Liver (tissue), 10 donors: ENCODE measurements at places on chromosomes 11 and 22. TPM values are rescaled to one million over a fixed set of nuclear protein-coding genes. Genes with fewer than 3 reads are reported as not detected.

GRCh38 chr11:11980841-11981308 is 27.6 kb downstream of the DKK3 start:
- DNase-seq, result no peak
- H3K4me1 ChIP-seq, result peaks cover 15% of the 10 kb centered on the region
- no peaks in the 10 kb centered on the region for H3K27me3 ChIP-seq
- no peaks in the 10 kb centered on the region for H3K36me3 ChIP-seq
- H3K27ac ChIP-seq, result no peak overlapping the region

GRCh38 chr11:76597533-76598425 is 72.8 kb downstream of the LRRC32 start:
- DNase-seq, result no peak
- H3K27ac ChIP-seq, result no peak overlapping the region
- no peaks in the 10 kb centered on the region for H3K27me3 ChIP-seq
- no peaks in the 10 kb centered on the region for H3K36me3 ChIP-seq
- H3K4me1 ChIP-seq, result no peaks in the 10 kb centered on the region

- H3K27me3 ChIP-seq, result no peaks in the 10 kb centered on the region
- H3K27ac ChIP-seq, result no peak overlapping the region
- H3K36me3 ChIP-seq, result no peaks in the 10 kb centered on the region
- no peaks in the 10 kb centered on the region for H3K4me1 ChIP-seq
- H3K4me3 ChIP-seq, result no peak overlapping the region
These were observed 90.6 kb upstream of the NTM start for GRCh38 chr11:131279654-131280384.

DNA sequence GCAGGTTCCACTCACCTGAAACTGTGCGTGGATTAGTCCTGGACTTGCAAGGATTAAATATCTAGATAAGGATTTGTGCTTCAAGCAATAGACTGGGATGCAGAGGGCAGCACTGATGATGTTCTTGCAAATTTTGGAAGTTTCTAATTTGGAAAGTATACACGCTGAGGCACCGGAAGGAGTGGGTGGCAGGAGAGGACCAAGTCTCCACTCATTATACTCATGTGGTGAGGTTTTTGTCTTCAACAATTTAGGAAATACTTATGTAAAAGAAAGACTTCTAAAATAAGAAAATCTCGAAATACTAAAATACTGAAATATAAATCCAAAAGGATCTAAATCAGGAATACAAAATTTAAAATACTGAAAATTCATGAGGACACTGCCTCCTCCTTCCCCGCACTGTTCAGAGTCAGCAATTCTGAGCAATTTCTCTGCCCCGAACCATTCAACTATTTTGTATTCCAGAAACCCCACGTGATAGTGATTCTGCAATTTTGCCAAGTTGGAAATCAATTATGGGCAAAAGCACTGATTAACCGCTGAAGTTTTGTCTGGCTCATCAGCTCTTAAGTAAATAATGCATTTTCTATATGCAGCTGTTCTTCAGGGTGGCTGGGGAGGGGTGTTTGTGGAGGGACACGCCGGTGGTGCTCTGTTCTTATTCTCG is 47.0 kb upstream of the CLMP start:
- H3K27me3 ChIP-seq, result no peaks in the 10 kb centered on the region
- H3K4me1 ChIP-seq, result peaks cover under 1% of the 10 kb centered on the region
- H3K4me3 ChIP-seq, result no peak overlapping the region
- no peak overlapping the region for H3K27ac ChIP-seq
- no peaks in the 10 kb centered on the region for H3K36me3 ChIP-seq

The KRTAP5-11 gene
- not detected for total RNA-seq

DNA sequence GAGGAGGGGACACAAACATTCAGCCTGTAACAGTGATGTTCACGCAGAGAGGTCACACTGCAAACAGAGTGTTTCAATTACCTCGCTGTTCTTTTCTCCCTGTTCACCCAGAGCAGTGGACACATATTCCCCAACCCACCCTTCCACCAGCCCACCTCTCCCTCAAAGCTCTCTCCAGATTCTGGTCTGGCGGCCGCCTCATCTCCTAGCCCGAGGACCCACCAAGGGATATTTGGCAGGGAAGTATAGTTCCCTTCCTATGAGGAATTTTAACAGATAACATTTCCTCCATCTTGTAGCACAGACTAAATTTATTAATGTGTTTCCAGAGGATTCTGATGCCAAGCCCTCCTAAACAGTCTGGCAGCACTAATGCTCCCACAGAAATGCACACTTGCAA is 111.0 kb upstream of the LMO1 start:
- no peaks in the 10 kb centered on the region for H3K4me1 ChIP-seq
- no peak overlapping the region for H3K4me3 ChIP-seq
- no peaks in the 10 kb centered on the region for H3K27me3 ChIP-seq

The GRIK4 gene
- total RNA-seq, result 0.05 TPM

- H3K36me3 ChIP-seq, result no peaks in the 10 kb centered on the region
- H3K4me1 ChIP-seq, result peaks cover 4% of the 10 kb centered on the region
- no peaks in the 10 kb centered on the region for H3K27me3 ChIP-seq
- no peak for DNase-seq
- no peak overlapping the region for H3K27ac ChIP-seq
- no peak overlapping the region for H3K4me3 ChIP-seq
These were observed 1.3 kb upstream of the ZNF70 start for GRCh38 chr22:23752090-23752691.

DNA sequence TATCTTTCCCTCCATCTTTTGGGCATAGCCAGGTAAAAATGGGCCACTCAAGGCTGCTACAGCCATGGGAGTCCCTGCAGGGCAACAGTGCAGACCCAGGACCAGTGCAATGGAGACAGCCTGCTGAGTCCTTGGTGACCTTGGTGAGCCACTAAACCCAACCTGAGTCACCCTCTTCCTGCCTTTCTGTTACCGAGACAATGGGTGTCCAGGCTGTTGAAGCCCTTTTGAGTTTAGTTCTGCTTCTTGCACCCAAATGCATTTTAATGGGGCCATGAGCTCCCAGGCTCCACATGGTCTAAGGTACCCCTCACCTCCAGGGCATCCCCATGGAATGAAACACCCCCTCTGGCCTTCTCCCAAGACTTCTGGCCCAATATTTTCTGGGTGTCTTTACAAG is 874 bp upstream of the PLAAT4 start:
- peaks cover 25% of the 10 kb centered on the region for H3K4me1 ChIP-seq
- no peaks in the 10 kb centered on the region for H3K36me3 ChIP-seq
- no peak overlapping the region for H3K4me3 ChIP-seq
- no peaks in the 10 kb centered on the region for H3K27me3 ChIP-seq

DNA sequence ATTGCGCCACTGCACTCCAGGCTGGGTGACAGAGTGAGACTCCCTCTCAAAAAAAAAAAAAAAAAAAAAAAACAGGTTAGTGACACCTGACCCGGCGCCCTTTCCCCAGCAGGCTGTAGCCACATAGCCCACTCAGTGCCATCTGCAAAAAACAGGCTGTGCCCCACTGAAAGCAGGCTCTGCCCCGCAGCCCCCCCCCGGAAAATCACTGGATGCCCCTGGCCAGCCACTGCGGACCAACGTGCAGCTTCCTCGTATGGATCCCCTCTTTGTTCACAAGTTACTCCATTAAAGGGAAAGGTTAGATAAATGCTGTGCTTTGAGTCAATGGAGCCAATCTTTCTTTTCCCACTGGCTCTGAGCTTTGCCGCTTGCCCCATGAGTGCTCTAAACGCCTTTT is 660.3 kb downstream of the TBC1D22A start:
- H3K27me3 ChIP-seq, result no peaks in the 10 kb centered on the region
- H3K4me3 ChIP-seq, result no peak overlapping the region
- H3K4me1 ChIP-seq, result no peaks in the 10 kb centered on the region
- no peak for DNase-seq
- no peaks in the 10 kb centered on the region for H3K36me3 ChIP-seq

DNA sequence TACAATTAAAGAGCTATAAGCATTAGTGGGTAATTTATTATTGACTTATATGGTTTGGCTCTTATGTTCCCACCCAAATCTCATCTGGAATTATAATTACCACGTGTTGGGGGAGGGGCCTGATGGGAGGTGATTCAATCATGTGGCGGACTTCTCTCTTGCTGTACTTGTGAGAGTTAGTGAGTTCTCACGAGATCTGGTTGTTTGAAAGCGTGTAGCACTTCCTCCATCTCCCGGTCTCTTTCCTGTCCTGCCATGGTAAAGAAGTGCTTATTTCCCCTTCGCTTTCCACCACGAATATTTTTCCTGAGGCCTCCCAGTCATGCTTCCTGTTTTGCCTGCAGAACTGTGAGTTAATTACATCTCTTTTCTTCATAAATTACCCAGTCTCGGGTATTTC is 28.1 kb upstream of the CHORDC1 start:
- H3K27ac ChIP-seq, result no peak overlapping the region
- no peaks in the 10 kb centered on the region for H3K36me3 ChIP-seq
- no peaks in the 10 kb centered on the region for H3K4me1 ChIP-seq

- no peaks in the 10 kb centered on the region for H3K27me3 ChIP-seq
- DNase-seq, result no peak
- H3K36me3 ChIP-seq, result no peaks in the 10 kb centered on the region
- H3K4me3 ChIP-seq, result no peak overlapping the region
These were observed 21.7 kb downstream of the FAM168A start for GRCh38 chr11:73576185-73576614.

DNA sequence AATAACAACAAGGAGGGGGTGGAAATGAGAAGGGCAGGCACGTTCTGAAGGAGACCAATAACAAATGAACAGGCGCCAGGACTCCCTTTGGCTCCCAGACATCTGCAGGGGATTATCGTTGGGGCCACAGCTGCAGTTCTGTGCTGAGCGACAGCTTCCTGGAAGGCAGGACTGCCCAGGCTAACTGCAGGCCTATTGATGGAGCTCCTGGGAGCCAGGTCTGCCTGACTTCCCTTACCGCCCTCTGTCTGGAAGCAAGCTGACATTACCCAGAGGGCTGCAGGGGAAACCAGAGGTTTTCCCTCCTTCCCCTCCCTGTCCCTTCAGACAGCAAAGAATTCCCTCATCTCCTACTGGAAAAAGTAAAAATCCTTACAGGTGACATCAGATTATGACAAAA is 5.0 kb downstream of the DRD2 start:
- no peak overlapping the region for H3K4me3 ChIP-seq
- no peak overlapping the region for H3K27ac ChIP-seq
- H3K4me1 ChIP-seq, result no peaks in the 10 kb centered on the region
- DNase-seq, result no peak
- H3K36me3 ChIP-seq, result no peaks in the 10 kb centered on the region

The SHANK3 gene
- 5.1 TPM for total RNA-seq

- DNase-seq, result no peak
- H3K27ac ChIP-seq, result no peak overlapping the region
- no peaks in the 10 kb centered on the region for H3K36me3 ChIP-seq
These were observed 426 bp upstream of the GDPD5 start for GRCh38 chr11:75526192-75526541.

GRCh38 chr11:12810568-12810894 is 136.3 kb downstream of the TEAD1 start:
- H3K4me3 ChIP-seq, result no peak overlapping the region
- no peak for DNase-seq
- no peaks in the 10 kb centered on the region for H3K36me3 ChIP-seq
- no peaks in the 10 kb centered on the region for H3K27me3 ChIP-seq
- H3K27ac ChIP-seq, result no peak overlapping the region

GRCh38 chr11:109223451-109223850 is 198.5 kb upstream of the C11orf87 start:
- H3K27me3 ChIP-seq, result no peaks in the 10 kb centered on the region
- no peak overlapping the region for H3K4me3 ChIP-seq
- H3K36me3 ChIP-seq, result no peaks in the 10 kb centered on the region
- H3K4me1 ChIP-seq, result no peaks in the 10 kb centered on the region

GRCh38 chr11:59859673-59860072 is 6.6 kb downstream of the TCN1 start:
- no peaks in the 10 kb centered on the region for H3K27me3 ChIP-seq
- H3K4me3 ChIP-seq, result no peak overlapping the region
- DNase-seq, result no peak

GRCh38 chr22:30185129-30185528 is 61.4 kb downstream of the LIF start:
- no peak for DNase-seq
- H3K36me3 ChIP-seq, result no peaks in the 10 kb centered on the region
- no peak overlapping the region for H3K27ac ChIP-seq
- H3K4me1 ChIP-seq, result no peaks in the 10 kb centered on the region
- no peak overlapping the region for H3K4me3 ChIP-seq

DNA sequence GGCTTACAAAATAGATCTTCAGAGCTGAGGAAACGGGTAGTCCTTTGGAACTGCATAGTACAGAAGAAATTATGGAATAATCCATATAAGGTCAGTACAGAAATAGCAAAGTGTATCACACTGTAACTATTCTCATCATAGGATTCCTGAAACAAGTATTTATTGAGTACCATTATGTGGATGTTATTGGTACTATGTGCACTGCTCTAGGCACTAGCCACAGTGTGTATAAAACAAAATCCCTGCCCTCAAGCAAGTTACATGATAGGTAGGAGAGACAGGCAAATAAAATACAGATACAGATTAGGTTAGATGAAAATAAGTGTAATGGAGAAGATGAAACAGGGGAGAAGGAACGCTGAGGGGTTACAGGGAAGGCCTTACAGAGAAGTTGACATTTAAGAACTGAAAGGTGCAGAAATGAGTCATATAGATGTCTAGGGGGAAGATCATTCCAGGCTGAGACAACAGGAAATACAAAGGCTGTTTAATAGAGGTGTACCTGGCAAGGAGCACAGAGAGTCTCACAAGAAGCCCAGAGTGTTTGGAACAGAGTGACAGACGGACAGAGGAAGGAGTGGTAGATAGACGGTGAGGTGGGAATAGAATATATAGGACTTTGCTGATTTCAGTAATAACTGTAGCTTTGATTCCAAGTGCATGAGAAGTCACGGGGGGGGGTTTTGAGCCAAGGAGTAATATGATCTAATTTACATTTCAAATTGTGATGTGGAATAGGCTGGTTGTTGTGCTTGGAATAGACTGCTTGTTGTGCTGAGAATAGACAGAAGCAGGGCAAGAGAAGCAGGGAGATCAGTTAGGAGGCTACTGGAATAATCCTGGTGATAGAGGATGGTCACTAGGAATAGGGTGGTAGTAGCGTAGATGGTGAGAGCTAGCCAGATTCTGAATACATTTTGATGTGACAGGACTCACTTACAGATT is 13.7 kb downstream of the RNF141 start:
- DNase-seq, result no peak
- H3K4me1 ChIP-seq, result no peaks in the 10 kb centered on the region
- H3K4me3 ChIP-seq, result no peak overlapping the region
- no peak overlapping the region for H3K27ac ChIP-seq

DNA sequence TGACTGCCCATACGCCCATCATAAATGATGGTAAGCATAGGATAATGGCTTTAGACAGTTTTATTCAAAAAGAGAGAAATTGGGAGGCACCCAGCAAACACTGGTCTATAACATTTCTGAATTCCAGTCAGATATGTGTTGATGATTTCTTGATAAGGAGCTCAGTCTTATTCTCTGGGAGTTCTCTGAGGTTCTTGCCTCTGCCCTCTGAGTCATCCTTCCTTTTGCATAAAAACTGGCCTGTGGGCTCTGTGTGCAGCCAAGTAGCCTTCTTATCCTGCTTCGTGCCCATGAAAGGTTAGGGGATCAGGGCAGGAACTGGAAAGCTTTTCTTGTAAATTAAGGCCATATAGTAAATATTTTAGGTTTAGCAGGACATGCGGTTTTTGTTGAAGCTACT is 48.9 kb downstream of the FAR1 start:
- H3K4me1 ChIP-seq, result no peaks in the 10 kb centered on the region
- no peak for DNase-seq
- no peak overlapping the region for H3K27ac ChIP-seq
- no peak overlapping the region for H3K4me3 ChIP-seq
